ENCODE measurements at places on chromosomes 2 and 18.

DNA sequence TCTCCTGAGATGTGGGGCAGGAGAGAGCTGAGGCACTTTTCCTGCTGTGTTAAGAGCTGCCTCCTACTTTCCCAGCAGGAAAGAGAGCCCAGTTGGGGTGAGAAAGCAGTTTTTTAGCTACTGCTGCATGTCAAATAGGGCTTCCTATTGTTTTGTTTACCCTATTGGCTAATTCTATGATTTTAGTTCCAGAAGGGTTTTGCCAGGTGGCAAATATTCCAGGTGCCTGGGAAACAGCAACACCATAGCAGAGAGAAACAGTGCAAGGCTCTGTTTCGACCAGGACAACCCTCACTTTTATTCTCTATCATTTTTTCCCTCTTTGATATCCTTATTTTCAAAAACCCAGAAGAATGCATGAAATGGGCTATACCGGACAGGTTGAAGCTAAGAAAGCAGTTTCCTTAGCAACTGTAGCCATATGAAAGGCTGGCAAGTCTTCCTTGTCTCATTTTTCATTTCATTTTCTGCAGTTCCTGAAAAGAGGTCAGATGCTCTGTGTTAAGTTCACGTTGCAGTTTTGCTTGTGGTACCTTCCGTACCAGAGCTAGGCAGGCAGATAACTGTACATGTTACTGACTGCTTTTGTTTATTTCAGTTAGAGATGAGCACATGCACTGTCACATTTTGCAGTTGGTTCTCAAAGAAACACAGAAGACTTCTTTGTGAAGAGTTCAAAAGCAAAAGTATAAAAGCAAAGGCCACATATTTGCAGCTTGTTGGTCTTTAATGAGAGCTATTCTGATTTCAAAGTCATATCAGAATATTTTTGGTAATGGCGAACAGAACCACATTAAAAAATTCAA is 84.8 kb downstream of the AQP4 start:
- no peak for DNase-seq

DNA sequence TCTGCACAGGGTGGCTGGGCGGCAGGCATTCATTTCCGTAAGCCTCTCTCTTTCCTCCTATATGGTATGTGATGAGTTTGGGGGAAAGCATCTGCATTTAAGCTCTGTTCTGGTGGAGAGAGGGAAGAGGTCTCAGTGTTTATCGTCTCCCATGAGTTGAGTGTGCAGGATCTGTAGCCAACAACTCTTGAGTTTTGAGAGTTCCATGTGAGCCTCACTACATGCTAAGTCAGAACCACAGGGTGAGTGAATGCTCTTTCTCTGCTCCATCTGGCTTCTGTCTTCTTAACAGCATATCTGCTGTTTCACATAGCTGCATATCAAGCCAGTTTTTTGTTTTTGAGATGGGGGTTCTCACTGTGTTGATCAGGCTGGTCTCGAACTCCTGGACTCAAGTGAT is 22.7 kb downstream of the RAB31 start:
- DNase-seq = no peak

DNA sequence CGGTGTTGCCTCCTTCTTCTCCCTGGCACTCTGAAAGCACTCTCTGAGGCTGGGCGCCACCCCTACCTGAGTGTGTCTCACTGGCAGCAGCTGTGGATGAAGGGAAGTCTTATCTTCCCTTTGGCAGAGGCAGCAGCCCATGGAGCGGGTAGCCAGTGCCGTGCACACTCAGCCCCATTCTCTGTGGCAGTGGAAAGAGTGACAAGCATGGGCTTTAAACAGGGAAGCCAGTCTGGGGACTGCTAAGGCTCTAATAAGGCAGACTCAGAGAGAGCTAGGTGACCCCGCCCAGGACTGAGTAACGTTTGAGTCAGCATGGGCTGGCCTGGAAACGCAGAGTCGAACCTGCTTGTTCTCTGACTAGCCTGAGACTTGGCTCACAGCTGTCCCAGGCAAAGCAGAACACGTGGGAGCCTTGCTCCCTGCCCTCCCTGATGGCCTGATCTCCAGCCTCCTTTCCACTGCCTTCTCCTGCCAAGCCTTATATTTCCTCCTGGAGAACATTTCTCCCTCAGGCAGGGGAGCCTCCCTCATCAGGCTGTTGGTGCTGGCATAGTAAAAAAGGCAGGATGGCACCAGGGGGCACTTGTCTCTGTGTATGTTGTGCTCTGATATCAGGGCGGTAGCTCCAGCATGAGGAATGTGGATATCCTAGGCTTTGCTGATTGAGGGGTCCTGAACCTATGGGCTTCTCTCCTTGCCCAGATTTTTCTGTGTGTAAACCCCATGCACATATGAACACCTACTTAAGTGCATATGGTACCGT is 93.9 kb upstream of the LGALSL start:
- no peak for DNase-seq

DNA sequence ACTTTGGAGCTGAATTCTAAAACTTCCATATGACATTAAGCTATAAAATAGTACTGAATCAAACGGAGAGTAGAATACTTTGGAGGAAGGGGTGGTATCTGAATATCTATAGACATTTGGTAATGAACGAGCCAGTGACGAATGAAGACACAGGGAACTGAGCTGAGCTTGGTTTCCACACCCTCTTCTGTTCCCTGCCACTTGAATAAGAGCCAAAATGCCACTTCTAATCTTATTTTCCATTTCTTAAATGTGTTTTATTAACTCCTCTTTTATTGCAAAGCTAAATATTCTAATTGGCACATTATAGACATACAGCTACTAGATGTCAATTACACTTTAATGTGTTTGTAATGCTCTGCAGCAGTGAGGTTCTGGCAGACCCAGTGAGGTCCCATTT is 76.1 kb downstream of the AFF3 start:
- no peak for DNase-seq

- no peak for DNase-seq
Observed at GRCh38 chr2:85822766-85823165, 66.0 kb downstream of the ST3GAL5 start.

DNA sequence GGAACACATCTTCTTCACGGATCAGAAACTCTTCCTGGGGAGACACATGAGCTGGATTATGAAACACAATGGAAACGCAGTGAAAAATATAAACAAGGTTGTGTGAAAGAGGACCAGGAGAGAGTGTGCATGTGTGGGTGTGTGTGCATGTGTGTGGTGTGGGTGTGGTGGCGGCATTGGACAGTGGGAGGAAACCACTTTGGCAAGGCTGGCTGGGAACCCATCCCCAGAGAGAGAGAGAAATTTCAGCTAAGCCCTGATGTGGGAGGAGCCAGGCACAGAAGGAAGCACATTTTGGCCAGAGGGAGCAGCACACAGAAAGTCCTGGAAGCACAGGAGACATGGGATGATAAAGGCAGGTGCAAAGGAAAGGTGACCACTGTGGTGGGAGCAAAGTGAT is 147.6 kb upstream of the COPS8 start:
- no peak for DNase-seq

DNA sequence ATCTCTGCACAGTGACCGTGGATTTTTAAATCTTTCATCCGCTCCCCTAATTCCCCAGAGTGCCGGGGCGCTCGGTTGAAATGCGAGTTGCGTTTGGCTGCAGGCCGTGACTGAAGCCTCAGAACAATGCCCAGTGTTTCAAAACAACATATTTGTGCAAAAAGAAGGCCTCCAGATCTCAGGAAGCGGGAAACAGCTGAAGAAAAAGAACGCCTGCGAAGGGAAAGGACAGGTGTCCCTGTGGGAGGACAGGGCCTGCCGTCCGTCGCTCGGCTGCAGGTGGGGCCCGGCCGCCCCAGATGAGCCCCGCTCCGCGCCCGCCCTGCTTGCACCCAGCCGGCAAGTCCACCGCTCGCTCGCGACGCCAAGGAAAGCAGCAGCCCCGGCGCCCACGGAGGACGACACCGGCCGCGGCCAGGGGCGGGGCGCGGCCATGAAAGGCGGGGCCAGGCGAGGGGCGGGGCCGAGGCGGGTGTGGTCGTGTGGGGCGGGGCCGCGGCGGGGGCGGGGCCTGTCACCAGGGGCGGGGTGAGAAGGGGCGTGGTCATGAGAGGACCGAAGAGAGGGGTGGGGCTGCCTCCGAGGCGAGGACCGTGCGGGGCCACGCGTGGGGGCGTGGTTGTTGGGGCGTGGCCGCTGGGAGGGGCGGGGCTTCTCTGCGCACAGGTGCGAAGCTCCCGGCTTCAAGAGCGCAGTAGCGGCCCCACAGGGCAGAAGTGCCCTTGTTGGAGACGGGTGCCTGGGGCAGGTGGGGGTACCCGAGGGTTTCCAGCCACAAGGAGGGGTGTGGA is 17.6 kb upstream of the BOK start:
- no peak for DNase-seq

GRCh38 chr18:39840856-39841481 is 2114.1 kb upstream of the PIK3C3 start:
- DNase-seq = no peak
